ENCODE measurements at places on chromosomes 3 and 15.

GRCh38 chr15:23484870-23485269 is 37.8 kb upstream of the GOLGA6L2 start:
- no peak for DNase-seq

DNA sequence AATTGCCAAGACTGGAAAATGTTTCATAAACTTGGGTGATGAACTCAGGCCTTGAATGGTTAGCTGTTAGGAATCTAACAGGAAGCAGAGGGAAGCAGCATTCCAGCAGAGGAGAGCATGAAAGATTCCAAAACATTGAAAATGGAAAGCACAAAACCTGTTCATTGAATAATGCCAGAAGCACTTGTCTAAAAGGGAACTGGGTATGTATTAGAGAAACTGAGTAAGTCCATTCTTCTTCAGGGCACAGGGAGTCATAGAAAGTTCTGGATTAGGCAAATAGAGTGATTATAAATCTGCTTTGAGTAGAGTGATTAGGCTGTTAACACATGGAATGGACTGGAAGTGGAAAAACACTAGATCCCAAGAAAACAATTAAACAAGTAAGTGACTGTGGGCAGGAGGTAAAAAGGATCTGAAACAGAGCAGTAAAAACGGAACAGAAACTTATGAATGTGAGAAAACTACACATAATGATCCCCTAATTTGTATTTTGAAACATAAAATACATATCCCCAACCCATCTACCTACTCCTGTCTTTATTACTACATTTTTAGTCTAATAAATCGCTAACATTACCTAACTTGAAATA is 343.4 kb downstream of the TBC1D5 start:
- no peak for DNase-seq

GRCh38 chr3:190183121-190183520 is 62.4 kb upstream of the P3H2 start:
- DNase-seq = no peak

- DNase-seq = no peak
Measured at GRCh38 chr15:62878070-62878469, 164.5 kb upstream of the TPM1 start.

DNA sequence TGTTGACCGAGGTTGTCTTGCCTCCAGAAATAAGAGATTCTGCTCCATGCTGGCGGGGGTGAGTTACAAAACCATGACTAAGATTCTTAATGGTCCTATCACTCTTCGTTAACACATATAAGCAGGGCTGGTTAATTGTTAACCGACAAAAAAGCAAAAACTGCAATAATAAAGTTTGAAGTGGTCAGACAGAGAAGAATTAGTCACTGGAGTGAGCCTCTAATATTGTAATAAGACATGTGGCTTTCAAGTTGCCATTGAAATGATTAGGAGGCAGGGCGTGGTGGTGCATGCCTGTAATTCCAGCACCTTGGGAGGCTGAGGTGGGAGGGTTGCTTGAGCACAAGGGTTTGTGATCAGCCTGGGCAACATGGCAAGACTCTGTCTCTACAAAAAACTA is 78.4 kb upstream of the NR2F2 start:
- no peak for DNase-seq

DNA sequence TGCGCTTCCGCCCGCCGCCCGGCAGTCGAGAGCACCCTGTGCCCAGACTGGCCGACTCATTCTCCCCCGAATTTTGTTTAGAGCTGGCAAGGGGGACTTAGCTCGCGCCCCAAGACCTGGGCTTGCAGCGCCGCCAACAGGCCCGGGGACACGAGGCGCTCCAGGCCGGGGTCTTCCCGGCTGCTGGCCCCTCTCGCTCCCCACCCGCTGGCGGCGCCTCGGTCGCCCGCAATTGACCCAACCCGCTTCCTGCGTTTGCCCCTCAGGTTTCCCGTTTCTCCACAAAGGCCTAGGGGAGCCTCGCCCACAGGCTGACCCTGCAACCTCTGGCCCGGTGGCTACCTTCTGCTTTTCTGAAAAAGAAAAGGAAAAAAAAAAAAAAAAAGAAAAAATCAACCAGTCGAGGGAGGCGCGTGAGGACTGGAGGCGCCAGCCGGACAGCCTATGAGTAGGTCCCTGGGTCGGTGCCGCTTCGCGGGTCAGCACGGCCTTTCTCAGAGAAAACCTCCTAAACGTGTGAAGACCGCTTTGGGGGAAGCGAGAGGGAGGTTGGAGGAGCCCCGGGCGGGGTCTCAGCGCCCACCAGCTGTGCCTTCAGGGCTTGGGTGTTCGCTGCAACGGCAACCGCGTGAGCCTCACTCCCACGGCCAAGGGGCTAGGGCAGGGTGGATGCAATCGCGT is 7.2 kb downstream of the FOXL2 start:
- no peak for DNase-seq

GRCh38 chr3:45610119-45610518 is 15.6 kb downstream of the LIMD1 start:
- no peak for DNase-seq

- DNase-seq = no peak
Measured at GRCh38 chr3:188711881-188712247, 459.9 kb upstream of the TPRG1 start.

GRCh38 chr3:1195947-1196346 is 103.1 kb downstream of the CNTN6 start:
- no peak for DNase-seq

DNA sequence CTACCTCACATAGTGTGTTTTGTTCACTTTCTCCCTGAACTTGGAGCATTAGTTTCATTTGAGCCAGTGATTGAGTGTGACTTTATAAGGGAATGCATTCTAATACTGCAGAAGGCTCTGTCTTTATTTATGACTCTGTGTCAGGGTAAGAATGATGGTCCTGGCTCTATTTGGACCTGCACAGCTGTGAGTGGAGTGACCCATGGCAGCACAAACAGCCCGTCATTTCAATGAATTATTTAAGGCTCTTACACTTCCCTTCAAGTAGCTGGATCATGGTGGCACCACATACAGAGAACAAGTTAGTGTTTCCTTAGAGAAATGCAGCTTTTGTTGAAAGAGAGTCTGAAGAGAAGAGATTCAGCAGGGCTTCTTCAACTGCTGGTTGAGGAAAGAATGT is 16.4 kb downstream of the TMEM108 start:
- no peak for DNase-seq

DNA sequence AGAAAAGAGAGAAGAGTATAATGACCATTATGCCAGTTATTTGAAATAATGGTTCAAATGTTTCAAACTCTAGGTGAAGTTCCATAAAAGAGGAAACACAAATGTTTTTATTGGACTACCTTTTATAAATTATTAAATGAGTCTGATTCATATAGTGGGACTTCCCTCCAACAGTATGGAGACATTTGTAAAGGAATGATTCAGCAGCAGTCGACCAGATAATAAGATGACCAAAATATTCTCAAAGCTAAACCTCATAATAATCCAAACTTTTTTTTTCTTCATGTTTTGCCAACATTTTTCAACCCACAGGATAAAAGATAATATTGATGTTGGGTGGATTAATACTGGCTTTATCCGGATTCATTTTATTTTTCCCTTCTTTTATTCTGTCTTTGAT is 18.8 kb downstream of the TIPARP start:
- no peak for DNase-seq

DNA sequence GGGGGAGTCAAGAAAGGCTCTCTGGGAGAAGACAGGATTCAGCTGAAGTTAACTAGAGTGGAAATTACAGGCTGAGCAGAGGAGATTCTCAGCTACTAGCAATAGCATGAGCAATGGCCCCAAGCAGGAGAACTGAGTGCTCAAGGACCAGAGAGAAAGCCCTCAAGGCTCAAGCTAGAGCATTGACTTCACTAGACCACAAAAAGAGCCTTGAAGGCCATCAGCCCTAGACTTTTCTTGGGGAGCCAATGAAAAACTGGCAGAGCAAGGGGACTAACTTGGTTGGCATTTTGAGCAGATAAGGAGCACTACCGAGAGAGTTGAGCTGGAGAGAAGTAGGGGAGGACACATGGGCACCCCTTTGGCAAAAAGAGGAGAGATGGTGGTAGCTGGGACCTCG is 277.6 kb downstream of the FEZF2 start:
- no peak for DNase-seq

GRCh38 chr3:132654721-132655120 is 4.9 kb downstream of the ACAD11 start:
- DNase-seq = no peak

DNA sequence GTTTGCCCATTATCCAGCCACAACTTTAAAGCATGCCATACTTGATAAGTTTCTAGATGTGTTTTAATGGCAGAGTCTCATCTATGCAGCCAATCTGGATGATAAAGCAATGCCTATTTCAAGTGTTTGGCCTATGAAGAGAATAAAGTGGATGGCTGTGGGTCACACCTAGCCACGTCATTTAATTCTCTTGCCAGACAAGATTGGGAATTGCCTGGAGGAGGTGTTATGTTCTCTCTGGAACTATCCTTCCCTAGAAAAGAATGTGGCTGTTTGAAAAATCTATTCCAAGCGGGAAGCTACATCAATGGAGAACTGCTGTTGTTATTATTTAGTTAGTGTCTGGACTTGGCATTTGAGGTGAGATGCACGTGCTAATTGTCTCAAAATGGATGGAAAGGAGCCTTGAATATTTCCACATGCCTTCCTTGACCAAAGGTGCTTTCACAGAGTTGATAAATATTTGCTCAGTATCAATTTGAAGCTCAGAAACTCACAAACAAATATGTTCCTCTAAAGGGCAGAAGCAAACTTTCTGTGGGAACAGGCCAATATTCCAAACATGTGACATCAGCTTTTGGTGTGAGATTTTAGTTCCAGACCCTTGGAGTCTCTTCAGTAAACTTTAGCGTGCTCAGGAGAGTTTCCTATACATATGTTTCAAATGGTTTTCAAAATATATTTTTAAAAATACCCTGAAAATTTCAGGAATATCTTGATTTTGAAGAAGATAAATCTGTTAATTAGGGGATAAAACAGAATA is 510.6 kb upstream of the SGO1 start:
- DNase-seq = no peak

DNA sequence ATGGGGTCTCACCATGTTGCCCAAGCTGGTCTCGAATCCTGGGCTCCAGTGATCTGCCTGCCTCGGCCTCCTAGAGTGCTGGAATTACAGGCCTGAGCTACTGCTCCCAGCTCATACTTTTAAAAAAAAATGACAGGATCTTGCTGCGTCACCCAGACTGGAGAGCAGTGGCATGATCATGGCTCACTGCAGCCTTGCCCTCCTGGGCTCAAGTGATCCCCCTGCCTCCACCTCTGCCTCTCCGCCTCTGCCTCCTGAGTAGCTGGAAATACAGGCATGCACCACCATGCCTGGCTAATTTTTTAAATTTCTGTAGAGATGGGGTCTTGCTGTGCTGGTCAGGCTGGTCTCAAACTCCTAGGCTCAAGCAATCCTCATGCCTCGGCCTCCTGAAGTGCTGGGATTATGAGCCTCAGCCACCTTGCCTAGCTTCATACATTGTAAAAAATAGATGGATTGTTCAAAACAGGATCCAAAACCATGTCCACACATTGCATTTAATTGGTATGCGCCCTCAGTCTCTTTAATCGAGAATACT is 8.9 kb downstream of the PHLDB2 start:
- DNase-seq = no peak

DNA sequence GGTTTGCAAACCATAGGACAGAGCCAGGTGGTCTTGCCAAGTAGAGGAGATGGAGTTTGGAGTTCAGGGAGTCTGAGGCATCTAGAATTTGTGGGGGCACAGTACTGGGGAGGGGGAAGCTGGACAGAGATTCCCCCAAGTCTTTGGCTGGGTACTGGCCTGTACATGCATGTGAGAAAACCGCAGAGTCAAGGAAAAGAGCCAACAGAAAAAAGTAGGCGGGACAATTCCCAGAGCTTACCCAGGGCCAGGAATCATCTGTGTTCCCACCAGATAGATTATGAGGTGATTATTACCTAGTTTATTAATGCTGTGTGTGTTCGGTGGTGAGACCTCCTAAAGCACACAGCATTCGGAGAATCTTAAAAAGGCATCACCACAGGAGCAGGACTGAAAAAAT is 11.3 kb downstream of the LYSMD4 start:
- no peak for DNase-seq

- DNase-seq = peak; percentile 62
Measured at GRCh38 chr3:184229394-184230080, at the start of gene VWA5B2. TSS of gene VWA5B2 (plus strand) at chr3:184229585. CDS start at chr3:184230529, 944 bp downstream.

DNA sequence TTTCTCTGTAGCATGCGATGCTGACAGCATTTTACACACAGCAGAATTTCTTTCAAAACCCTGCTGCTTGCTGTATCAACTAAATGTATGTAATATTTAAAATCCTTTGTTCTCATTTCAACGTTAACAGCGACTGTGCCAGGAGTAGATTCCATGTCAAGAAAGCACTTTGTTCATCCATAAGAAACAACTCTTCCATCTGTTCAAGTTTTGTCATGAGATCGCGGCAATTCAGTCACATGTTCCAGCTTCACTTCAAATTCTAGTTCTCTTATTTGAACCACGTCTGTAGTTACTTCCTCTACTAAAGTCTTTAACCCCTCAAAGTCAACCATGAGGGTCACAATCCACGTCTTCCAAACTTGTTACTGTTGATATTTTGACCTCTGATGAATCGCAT is 50.6 kb downstream of the SMARCC1 start:
- DNase-seq = no peak

- no peak for DNase-seq
Measured at GRCh38 chr3:41198046-41198445, 1.3 kb upstream of the CTNNB1 start.

DNA sequence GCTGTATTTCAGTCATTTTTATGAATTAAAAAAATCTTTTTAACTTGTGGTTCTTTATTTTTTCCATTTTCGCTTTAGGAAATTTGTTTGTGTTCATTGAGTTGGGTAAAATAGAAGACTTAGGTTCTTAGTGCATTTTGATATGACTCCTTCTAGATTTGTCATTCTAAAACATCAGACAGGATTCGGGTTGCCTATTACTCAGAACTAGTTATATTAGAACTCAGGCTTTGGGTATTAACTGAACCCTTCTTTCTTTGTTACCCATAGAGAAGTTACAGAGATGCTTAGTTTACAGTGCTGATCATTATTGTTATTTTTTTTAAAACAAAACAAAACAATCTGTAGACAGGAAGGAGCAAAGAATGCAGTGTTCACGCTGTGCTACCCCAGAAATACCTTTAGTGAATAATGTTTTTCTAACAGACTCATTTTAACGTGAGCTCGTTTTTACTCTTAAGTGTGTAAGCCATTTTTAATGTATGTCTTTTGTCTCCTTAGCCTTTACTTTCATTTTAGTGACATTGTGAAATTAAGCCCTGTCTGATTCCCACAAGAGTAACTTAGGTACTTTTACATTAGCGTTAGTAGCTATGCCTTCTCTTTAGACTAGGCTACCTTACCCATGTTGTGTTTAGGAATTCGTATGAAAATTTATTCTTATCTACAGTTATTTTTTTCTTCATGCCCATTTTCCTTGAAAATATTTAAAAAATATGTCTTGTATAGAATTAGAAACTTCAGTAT is 53.4 kb downstream of the CMC1 start:
- no peak for DNase-seq

- DNase-seq = no peak
Measured at GRCh38 chr15:67520321-67521028, 456 bp upstream of the C15orf61 start.

All from CD4-positive, alpha-beta T cell treated with Interleukin-4 for 4 hours (primary cell).